Left ventricle myocardium superior (tissue), 1 donor: ENCODE measurements at places on chromosomes 7 and 10. TPM values are rescaled to one million over a fixed set of nuclear protein-coding genes. Genes with fewer than 3 reads are reported as not detected.

Gene TAF5
- total RNA-seq = 2.8 TPM

DNA sequence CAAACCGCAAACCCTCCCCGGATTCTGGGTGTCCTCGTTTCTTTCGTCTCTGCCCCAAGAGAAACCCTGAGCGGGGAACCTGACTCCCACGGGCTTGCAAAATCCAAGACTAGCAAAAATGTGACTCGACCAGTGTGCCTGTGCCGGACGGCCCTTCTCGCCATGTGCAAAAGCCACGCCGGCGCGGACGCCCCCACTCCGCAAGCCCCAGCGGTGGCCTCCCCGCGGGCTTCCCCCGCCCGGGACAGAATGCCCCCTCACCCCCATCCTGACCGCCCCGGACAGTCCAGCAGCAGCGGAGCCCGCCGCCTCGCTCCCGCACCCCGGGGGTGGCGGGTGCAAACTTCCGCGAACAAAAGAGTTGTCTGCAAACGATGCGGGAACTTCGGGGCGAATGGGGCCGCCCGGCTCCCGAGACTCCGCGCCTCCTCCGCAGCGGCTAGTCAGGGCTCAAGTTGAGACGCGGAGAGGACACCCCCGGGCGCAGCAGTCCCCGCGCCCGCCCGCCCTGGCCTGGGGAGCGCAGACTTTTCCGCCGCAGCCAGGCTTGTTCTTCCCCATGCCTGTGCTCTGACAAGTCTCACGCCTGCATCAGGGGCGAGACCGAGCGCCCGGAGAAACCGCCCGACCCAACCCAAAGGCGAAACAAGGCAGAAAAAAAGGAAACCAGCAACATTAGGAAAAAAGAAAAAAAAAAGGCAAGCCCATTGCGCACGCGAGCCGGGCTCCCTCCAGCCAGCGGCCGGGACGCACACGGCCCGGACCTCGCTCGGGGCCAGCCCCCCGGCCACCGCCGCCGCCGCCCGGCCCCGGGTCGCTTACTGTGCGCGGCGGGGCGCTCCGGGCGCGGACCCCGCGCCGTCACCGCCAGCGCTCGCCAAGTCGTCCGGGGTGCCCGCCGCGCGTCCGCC lies 732 bp downstream of the FAM53B start:
- peak; percentile 69 for DNase-seq

GRCh38 chr7:6166443-6166891 lies 106.0 kb downstream of the CYTH3 start:
- no peak for DNase-seq

DNA sequence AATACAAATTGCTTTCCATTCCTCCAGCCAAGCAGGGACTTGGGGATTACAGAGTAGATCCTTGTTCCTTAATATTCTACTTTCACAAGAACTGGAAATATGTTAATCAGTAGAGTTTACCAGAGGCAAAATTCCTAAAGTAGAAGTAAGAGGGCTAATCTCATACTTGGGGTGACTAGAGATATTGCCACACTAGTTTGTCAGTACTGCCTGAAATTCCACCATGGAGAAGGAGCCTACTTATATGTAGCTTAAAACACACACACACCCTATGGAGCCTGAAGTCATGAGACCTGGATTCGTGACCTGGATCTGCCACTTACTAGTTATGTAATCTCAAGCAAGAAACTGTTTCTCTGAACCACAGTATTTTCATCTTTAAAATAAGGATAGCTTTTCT lies 33.9 kb downstream of the STRIP2 start:
- DNase-seq = no peak

GRCh38 chr7:25831062-25831691 lies 320.8 kb upstream of the NFE2L3 start:
- no peak for DNase-seq

Gene AQP1
- 323 TPM for total RNA-seq

Gene EBLN1
- total RNA-seq = not detected

Gene HPSE2
- total RNA-seq = not detected

DNA sequence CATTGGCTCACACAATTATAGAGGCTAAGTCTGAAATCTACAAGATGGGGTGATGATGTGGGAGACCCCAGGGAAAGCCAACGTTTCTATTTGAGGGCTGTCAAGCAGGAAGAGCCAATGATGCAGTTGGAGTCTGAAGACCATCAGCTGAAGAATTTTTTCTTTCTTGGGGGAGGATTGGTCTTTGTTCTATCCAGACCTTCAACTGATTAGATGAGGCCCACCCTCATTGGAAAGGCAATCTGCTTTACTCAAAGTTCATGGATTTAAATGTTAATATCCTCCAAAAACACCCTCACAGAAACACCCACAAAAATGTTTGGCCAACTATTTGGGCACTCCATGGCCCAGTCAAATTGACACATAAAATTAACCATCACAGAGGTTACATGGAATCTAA lies 44.3 kb upstream of the DNAJC1 start:
- no peak for DNase-seq

Gene LRRD1
- not detected for total RNA-seq

- DNase-seq = no peak
Observed at GRCh38 chr7:66152371-66153191, 37.9 kb downstream of the CRCP start.

GRCh38 chr10:133332936-133333699 lies 3.6 kb downstream of the CALY start:
- DNase-seq = no peak

Gene PAPOLB
- 0.05 TPM for total RNA-seq

Gene PRF1
- 3.2 TPM for total RNA-seq

Gene DENND2A
- 14.4 TPM for total RNA-seq

- peak; percentile 31 for DNase-seq
Observed at GRCh38 chr10:51214207-51215196, 140.2 kb downstream of the PRKG1 start.

Gene ANKRD30A
- not detected for total RNA-seq

- DNase-seq = no peak
Observed at GRCh38 chr10:113583571-113583970, 30.7 kb downstream of the HABP2 start.

DNA sequence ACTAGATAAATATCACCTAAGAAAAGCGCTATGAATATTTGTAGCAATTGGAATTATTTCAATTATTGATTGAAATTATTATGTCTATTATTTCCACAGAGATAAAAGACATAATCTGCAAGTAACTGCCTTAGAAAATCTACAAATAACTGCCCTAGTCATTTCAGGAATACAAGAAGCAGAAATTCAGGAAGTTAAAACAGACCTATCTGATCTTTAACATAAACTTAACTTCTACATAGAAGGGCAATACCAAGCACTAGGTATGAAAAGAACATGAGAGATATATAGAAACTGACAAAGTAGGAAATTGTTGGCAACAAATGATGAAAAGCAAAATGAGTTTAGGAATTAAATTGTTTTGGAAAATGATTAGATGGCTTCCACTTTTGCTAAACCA lies 31.8 kb upstream of the AKR1B10 start:
- DNase-seq = no peak

Gene PLPP4
- not detected for total RNA-seq

Gene PTF1A
- not detected for total RNA-seq
